ENCODE measurements at places on chromosomes 2 and 18.

- DNase-seq = no peak
Observed at GRCh38 chr2:54618646-54619565, 104.6 kb upstream of the EML6 start.

GRCh38 chr18:32346671-32347070 is 124.0 kb downstream of the GAREM1 start:
- peak; percentile 48 for DNase-seq

DNA sequence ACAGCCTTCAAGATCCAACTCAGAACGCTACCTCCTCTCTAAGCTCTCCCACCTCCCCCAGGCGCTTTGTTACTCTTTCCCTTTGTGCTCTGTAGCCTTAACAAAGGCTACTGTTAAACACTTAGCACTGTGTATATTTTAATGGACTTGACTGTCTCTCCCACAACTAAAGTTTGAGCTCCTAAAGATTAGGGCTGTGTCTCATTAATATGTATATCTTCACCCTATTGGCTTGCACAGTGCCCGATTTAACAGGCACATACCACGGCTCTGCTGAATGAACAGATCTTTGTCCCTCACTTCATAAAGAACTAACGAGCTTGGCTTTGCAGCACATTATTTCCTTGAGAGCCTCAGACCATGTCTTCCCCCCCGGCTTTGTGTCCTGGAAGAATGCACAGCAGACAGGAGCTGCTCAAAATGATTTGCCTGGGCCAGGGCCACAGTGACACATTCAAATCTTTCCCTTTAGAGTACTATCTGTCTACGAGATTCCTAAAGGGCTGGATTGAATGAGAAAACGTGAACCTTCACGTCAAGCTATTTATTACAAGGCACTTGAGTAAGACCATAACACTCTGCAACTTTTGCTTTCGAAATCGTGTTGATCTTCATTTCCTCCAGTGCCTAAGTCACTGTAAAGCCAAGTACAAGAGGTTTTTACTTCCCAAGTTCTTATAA is 22.1 kb downstream of the ABHD3 start:
- peak; percentile 16 for DNase-seq

DNA sequence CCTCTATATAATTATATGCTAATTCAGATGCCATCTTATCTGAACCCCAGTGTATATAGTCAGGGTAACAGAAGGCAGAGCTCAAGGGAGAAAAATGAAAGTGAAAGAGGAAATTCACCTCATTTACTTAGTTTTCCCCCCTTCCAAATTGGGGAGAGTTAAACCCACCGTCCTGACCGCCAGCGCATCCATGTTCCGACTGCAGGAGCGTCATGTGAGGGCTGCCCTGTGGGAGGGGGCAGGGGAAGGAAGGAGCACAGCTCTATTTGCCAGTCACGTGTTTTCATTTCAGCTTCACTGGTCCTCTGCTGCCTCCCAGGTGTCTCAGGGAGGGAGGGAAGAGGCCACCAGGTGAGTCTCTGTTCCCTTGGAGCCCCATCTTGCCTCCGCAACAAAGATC is 13.2 kb downstream of the CNNM4 start:
- DNase-seq = no peak

All from midbrain (tissue), 1 donor.